ENCODE measurements at places on chromosomes 16 and 17.
A peak's percentile ranks its signal among the peaks of the same experiment; 100 is the strongest.

- DNase-seq: no peak
These were observed 188.8 kb downstream of the RAB11FIP4 start for GRCh38 chr17:31580316-31580705.

DNA sequence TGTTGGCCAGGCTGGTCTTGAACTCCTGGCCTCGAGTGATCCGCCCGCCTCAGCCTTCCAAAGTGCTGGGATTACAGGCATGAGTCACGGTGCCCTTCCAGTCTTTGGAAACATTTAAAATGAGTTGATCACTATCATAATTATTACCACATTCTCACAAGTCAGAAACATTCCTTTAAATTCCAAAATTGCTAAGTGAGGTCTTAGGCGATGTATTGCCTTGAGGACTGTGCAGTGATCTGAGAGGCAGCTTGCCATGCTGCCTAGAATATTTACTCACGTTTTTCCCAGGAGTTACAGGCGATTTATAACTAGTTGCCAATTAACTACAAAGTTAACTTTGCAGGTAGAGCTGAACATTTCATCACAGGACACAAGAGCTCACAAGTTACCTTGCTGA, 5.7 kb upstream of the ATXN1L start:
- no peak for DNase-seq

- no peak for DNase-seq
These were observed 41.3 kb upstream of the RASD1 start for GRCh38 chr17:17537311-17538099.

DNA sequence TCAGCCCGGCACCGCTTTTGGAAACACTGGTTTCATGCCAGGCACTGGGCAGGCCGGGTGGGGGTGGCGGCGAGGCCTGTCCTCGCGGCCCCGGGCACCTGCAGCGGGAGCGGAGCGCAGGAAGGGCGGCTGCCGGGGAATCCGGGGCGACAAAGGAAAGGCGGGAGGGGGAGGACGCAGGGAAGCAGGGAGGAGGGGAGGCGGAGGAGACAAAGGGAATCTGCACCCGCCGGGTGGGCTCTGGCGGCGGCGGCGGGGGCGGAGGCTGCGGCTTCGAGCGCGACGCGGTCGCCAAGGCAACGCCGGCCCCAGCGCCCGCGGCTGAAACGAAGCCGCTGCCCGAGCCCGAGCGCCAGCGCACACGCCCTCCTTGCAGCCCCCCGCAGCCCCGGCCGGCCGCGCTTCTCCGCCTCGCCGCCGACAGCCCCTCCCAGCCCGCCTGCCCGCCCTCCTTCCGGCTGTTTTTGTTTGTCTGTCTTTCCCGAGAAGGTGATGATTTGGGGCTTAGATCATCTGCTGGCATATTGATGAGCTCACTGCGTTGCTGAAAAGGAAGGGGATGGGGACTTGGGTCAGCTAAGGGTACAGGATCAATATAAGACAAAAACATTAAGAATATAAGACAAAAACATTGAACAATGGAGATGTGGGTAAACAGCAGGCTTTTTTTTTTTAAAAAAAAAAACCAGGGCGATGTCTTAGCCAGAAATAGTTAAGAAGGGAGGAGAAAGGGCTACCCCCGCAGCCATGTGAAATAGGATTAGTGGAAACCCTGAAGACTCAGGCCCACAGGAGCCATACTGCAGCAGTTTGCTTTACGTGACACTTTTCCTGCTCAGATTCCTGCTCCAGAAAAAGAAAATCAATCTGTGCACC, 32.7 kb downstream of the CDK5R1 start:
- no peak for DNase-seq

DNA sequence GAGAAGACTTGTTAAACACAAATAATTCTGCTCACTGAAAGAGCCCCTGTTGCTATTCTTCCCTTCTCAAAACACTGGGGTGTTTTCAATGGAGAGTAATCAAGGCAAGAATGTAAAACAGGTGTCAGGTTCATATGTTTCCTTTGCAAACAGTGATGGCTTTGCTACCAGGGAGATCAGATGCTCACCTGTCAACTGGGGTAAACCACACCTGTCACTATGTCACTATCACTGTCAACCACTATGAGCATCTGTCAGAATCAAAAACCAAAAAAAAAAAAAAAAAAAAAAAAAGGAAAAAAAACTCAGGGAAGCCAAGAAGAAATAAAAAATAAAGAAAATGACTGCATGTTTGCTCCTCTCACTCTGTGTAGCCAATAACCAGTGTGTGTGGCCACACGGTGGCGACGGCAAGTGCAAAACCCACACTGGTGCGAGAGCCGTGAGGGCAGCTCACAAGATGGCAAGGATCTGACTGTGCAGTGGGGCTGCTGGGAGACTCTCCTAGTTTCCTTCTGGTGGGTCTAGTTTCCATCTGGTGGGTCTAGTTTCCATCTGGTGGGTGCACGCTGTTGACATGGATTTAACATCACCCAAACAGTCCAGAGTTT, 22.7 kb downstream of the USP22 start:
- DNase-seq: no peak

DNA sequence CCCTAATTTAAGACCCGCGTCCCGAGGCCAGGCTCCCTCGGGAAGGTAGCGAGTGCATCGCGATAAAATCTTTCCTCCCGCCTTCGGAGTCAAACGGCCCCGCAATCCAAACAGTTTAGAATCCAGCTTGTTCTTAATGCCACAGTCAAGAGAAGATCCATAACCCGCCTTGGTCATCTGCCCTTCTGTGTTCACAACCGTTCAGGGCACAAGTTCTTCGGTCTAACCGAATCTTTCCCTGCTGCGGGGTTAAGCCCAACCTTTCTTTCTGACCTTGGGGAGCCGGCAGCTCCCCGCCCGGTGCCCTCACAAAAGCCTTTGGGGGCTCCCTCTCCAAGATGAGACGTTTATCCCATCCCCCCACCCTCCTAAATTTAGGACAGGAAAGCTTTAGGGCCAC, 30.3 kb downstream of the CPSF4L start:
- DNase-seq: no peak

- DNase-seq: peak; percentile 82
These were observed 6.6 kb downstream of the KCNAB3 start for GRCh38 chr17:7922845-7923628.

GRCh38 chr16:14175086-14175485, 104.0 kb downstream of the MRTFB start:
- no peak for DNase-seq

DNA sequence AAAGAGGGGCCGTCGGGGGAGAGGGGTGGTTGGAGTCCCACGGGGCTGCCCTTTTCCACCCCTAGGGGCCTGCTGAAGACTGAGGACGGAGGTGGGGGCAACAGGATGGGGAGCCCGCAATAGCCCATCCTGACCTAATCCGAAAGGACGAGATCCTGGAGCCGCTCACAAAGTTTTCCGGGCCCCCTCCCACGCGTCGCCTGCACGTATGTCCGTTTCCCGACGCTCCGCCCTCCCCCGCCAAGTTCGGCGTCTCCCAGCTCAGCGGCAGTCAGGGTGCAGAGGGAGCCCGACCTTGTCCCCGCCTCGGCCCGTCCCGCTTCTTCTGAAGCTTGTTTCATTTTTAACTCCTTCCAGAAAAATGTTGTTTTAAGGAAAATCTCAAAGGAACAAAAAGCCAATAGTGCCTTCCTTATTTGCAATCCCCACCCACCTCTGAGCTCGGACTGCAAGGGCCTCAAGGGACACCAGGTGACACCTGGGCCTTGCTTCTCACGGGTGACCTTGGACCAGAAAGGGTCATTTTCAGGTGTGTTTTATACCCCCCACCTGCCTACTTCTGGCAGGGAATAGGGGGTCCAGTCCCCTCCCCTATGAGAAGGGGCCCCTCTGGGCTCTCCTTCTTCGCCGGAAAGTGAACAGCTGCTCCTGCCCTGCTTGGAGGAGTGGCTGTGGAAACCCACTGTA, 3.4 kb upstream of the ZNF423 start:
- DNase-seq: peak; percentile 68

DNA sequence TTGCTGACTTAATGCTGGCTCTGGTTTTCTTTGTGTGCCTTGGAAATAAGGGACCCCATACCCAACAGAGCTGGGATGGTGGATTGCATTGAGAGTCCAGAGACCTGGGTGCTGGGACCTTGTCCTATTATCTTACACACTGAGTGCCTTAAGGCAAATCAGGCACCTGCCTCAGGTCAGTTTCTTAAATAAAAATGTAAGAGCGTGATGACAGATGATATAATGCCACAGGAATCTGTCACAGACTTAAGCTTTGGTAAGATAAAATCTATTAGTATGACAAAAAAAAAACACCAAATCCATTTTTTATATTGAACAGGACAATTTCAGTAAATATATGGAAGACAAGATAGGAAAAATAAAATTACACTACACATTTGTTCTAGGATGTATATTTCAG, 1.6 kb downstream of the MT1A start:
- DNase-seq: no peak

GRCh38 chr17:12664894-12665262, 812 bp upstream of the MYOCD start:
- DNase-seq: no peak

DNA sequence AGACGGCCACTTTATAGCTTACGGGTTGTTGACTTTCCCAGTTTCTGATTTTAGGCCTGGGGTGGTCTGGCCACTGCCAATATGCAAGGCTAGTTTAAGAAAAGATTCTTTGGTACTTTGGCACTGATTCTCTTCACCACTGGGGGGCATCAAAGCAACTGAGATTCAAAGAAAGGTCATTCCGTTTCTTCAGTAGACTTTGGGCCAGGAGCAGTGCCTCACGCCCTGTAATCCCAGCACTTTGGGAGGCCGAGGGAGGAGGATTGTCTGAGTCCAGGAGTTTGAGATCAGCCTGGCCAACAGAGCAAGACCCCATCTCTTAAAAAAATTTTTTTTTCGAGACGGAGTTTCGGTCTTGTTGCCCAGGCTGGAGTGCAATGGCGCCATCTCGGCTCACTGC, 53.0 kb downstream of the RPA1 start:
- DNase-seq: no peak

GRCh38 chr17:79433379-79433778, 177.5 kb downstream of the RBFOX3 start:
- DNase-seq: no peak

GRCh38 chr17:76331083-76331482, 22.6 kb downstream of the PRPSAP1 start:
- no peak for DNase-seq

- DNase-seq: peak; percentile 47
These were observed 4.8 kb downstream of the GSG1L2 start for GRCh38 chr17:9817086-9817485.

DNA sequence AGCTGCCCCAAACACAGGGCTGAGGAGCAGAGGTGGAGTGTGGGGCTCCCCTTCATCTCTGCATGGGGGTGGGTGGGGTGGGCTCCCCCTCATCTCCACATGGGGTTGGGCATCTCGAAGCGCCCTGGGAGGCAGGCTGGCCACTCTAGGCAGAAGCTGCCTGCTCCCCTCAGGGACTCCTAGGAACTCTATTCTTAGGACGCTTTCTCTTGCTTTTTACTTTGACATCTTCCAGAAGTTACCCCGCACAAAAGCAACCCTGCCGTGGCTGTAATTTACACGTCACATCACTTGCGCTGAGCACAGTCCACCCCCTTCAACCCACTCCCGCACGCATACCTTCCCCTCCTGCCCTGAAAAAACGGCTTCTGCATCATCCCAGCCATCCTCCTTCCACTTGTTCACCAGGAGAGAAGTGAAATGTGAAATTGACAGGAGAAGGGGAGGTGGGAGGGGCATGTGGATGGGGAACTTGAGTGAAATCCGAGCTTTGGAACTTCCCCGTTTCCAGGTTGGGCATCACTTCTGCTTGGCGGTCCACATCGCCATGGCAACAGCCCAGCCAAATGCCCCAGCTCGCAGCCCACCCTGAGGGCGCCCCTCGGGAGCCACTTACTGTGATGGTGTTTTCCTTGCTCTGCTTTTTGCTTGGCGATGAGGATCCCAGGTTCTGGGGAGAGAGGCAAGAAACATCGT, 53.7 kb upstream of the RCVRN start:
- no peak for DNase-seq

GRCh38 chr17:74877592-74878548, 5.1 kb upstream of the FDXR start:
- DNase-seq: no peak

DNA sequence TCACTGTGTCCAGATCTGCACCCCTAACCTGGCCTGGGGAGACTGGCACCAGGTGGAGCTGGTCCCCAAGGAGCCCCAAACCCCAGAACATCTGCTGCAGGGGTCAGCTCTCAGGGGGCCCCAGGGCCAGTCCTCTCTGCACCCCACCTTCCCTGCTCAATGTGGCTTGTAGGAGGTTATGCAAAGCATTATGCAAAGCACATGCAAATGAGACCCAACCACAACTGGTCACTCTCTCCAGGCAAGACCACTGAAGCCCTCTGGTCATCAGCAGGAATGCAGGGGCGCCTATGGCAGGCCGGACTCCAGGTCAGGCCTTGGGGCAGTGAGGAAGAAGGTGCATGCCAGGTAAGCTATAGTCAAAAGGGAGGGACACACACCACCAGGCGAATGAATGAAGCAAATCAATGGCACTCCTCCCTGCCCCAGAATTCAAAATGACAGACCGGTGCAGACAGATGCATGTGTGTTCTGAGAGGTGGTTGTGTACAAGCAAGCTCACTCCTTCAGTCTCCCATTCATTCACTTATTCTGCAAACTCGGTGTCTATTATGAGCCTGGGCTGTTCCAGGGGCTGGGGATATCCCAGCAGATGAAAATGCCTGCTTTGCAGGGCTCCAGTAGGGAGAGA, 48.0 kb downstream of the TMEM235 start:
- DNase-seq: no peak

- no peak for DNase-seq
These were observed 8.0 kb upstream of the KATNB1 start for GRCh38 chr16:57727610-57728009.

- DNase-seq: no peak
These were observed 31.6 kb downstream of the ITGAM start for GRCh38 chr16:31291376-31291775.

DNA sequence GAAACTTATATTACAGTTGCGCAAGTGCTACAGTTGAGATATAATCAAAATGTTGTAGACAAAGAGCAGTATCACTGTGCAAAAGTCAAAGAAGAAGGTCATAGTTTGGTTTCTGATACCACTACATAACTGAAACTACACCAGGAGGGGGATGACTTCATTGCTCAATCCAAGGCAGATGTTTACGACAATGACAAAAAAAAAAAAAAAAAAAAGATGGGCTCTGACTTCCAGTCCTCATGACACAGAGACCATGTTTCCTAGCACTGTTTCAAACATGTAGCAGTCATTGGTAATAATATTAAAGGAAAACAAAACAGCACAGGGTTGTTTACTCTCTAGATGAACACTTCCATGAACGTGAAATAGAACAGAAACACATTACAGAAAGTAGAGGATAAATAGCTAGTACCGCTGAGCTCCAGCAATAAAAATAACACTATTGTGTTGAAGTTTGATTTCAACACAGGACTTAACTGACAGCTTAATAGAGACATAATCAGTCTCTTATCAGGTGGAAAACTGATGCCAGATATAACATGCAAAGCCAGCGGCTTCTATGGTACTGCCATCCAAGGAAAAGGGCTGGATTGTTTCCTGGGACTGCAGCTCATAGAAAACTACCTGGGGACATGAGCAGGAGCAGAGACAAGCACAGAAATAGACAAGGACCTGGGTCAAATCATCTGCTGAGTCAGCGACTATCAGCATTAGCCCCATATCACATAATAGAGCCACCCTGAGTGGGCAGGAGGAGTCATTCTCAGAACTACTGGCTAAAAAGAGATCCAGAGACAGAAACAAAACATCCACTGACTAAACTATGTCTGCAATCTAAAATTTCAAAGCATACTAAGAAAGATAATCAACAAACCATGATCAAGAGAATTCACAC, 463.6 kb upstream of the SOX9 start:
- DNase-seq: no peak
